Activated gamma-delta T cell (primary cell): ENCODE measurements at places on chromosomes 1 and 21.

- DNase-seq = no peak
Observed at GRCh38 chr21:39788383-39788782, 43.4 kb downstream of the IGSF5 start.

DNA sequence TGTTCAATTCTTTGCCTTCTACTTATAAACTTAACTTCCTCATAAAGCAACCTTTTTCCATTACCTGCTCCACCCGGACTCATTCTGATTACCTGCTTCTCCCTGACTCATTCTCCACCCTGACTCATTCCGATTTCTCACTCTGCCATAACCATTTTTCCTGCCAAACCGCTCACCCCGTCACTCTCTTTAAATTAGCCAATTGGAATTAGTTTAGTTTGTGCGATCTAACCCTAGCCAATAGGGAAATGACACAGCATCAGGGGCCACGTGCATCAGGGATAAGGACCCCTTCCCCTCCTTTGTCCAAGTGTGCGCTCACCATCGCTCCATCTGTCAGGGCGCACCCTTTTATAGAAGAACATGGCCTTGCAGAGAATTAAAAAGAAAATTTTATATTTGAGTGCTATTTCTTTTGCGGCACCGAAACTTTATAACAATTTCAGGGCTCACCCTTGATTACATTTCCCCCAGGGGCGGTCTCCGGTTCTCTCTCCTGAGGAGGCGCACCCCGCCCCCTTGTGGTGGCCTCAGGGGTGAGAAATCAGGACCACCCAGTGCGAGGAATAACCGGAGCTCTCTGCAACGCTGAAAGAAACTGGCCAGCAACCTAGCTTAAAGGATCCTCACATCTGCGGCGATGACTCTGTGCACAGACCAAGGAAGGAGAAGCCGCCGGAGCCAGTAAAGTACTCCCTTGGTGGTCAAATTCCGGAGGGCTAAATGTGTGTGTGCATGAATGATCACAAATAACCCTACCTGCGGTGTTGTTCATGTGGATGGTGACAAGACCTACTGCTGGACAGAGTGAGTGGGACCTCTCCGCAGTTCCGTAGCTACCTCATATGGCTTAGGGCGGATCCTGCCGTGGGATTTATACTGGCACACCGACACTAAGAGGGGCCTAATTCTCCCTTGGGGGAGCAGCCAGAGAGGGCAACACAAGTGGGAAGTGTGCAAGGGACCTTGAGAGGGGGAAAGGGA, 30.3 kb upstream of the CBR3 start:
- no peak for DNase-seq

DNA sequence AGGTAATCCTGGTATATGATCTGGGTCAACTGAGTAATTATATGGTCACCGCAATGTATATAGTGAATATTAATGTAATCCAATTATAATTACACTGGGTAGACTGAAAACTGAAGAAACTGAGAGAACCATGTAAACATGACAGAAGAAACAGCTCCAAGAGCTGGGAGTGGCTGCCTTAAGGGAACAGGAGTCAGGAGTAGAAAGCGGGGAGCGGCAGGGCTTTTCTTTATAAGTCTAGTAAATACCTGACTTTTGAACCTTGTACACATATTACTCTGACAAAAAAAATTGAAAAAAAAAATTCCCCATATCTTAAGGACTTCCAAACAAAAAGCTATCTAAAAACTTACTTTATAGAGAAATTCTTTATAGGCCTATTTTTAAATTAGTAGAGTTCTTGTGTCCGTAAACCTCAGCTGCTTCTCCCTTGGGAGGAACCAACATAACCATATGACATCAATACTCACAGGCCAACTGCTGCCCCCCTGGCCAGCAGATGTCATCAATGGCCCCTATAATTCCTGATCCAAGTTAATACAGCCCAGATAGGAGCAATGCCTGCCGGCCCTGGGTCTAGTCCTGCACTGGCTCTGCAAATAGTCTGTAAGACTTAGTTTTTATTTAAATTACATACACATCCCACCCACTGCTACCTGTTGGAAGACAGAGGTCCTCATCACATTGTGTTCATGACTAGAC, 33.8 kb downstream of the THAP3 start:
- DNase-seq = no peak

GRCh38 chr1:89528382-89528780, 3.8 kb downstream of the LRRC8B start:
- DNase-seq = no peak

- DNase-seq = no peak
Observed at GRCh38 chr1:38334930-38335592, 288.5 kb upstream of the POU3F1 start.

- DNase-seq = no peak
Observed at GRCh38 chr1:203597331-203598090, 29.1 kb upstream of the ATP2B4 start.

GRCh38 chr1:153478047-153478691, 17.7 kb upstream of the S100A7 start:
- no peak for DNase-seq

DNA sequence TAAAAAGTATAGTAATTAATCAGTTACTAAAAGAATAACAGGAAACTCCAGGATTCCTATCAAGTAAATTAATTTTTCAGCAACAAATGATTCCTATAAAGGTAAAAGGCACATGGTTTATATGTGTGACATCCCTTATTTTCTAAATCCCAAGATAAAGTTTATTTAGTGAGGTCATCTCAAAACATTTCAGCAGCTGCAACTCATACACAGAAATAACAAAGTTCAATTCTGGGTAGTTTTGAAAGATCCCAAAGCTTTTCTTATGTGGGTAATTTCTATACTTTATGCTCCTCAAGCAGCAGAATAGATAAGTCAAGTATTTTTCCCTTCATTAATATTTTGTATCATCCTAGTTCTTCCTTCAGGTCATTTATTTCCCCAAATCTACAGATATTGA, 117.7 kb downstream of the EIF4G3 start:
- DNase-seq = no peak

DNA sequence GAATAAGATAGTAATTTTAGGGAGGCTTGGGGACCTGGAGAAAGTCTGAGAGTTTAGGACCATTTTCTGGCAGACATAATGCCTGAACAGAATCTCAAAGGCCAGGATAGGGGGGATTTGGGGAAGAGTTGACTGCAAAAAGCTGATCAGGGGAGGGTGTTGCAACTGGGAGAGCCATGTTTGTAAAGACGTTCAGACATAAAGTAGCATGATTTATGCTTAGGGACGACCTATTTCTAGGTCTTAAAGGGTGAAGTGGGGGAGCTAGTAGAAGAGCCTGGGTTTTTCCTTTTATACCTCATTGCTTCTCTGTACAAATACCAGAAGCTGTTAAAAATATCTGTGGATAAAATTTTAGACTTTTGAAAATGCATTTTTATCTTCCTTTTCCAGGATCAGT, 51.2 kb downstream of the FNBP1L start:
- no peak for DNase-seq

DNA sequence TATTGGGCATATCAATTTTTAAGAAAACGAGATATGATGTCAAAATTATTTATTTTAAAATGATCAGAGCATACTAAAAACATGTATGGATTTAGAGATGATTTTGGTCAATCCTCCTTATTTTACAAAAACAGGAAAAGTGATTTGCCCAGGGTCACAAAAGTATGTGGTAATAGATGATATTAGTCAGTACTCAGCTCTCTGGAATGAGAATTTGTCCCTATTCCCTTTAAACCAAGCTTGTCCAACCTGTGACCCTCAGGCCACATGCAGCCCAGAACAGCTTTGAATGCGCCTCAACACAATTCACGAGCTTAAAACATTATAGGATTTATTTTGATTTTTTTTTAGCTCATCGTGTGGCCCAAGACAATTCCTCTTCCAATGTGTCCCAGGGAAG, 104.7 kb downstream of the AKT3 start:
- no peak for DNase-seq

DNA sequence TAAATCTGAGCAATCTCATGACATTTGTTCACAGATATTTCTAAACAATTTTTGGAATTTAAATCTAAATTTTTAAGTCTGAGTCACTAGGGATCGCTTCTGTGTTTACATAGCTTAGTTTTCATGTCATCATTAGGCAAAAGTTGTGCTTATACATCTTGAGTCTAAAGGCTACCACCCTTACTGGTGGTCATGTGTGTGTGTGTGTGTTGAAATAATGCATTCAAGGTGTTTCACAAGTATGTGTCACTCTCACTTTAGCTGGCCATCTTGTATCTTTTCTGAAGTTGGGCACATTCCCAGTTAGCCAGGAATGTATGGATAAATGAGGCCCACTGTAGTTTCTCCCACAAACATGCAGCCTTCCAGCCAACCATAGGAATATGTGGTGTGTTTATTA, 1162.5 kb upstream of the PRMT6 start:
- no peak for DNase-seq

DNA sequence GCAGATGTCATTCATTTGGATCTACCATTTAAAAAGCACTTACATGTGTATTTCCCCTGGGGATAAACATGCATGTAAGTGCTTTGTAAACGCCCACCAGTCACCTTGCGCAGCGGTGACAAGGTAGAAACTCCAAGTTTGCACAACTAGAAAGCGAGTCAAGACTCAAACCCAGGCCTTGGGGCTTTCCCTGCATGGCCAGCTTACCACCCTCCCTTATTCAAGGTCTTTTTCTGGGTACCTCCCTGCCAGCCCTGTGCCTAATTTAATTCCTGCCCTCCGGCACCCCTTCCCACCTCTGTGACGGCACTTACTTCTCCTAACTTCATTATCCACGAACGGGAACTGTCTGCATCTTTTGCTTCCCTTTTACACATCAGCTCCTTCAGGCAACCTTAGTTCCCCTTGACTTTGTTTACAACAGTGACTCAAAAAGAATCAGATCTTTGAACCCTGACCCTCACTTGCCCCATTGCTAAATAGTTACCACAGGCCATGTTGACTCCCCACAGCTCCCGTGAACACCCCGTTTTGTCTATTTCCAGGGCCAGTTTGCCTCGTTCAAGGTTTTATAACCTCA, 138.3 kb upstream of the ETS2 start:
- no peak for DNase-seq

DNA sequence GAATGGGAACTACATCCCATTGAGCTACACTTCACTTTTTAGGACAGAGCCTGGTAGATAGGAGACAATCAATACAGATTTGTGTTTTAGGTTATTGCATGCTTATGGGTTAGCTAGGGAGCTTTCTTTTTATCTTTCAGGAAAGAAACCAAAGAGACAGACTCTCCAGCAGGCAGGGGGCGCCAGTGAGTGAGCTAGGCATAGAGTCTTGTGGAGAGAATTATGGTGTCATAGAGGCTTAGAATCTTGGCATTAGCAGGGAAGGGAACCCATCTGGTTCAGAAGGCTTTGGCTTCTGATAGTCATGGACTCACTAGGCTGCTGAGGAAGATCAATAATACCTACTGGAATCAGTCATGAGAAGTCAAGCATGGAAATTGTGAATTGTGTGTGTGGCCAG, at the start of gene SMCP:
Gene SMCP, plus strand, starts transcription at position 281 of the 400 bp plus-strand sequence. CDS start 6,101 bp downstream, outside the sequence.
- DNase-seq = no peak

DNA sequence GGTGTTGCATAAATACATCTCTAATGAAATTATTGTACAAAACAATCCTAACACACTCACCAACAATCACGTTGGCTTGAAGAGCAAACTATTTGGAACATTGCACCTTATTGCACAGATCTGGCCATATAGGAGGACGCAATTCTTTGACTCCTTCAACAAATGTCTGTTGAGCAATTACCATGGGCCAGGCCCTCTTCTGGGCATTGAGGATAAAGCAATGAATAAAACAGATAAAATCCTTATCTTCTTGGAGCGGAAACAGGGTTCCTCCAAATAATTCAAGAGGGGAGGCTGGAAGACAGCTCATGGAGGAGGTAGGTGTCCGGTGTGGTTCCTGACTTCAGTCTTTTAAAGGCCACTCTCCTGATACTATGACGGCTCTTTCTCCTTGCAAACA, 43.3 kb downstream of the PAX7 start:
- DNase-seq = no peak

DNA sequence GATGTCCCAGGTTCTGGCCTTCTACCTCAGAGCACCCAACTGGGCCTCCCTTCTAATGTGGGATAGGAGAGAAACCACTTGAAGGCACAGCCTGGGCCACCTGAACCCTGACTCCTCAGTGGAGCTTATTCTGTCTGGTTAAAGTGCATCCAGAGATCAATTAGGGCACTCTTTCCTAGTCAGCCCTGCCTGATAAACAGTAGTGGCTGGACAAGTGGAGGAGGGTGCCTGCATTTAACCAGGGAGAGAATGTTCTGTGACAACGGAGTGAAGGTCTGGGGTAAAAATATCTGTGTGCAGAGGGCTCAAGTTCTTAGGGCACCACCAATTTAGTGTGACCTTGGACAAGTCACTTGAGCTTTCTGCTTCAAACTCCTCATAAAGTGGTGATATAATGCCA, 101.8 kb downstream of the FAM78B start:
- DNase-seq = no peak

DNA sequence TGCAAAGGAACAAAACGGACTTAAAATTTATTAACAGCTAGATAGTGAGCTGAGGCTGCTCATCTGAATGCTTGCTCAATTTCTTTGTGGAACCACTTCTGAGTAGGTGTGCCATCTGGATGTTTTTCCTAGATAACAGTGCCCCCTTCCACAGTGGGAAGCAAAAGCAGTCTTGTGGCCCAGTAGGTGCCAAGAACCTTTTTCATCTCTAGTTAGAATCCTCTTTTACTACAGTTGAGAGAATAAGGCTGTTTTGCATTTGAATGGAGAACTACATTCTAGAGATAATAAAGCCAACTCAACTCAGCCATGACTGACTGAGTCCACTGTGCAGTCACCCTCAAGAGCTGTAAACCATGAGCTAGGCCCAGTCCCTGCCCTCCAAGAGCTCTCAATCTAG, 13.3 kb downstream of the F3 start:
- DNase-seq = no peak

DNA sequence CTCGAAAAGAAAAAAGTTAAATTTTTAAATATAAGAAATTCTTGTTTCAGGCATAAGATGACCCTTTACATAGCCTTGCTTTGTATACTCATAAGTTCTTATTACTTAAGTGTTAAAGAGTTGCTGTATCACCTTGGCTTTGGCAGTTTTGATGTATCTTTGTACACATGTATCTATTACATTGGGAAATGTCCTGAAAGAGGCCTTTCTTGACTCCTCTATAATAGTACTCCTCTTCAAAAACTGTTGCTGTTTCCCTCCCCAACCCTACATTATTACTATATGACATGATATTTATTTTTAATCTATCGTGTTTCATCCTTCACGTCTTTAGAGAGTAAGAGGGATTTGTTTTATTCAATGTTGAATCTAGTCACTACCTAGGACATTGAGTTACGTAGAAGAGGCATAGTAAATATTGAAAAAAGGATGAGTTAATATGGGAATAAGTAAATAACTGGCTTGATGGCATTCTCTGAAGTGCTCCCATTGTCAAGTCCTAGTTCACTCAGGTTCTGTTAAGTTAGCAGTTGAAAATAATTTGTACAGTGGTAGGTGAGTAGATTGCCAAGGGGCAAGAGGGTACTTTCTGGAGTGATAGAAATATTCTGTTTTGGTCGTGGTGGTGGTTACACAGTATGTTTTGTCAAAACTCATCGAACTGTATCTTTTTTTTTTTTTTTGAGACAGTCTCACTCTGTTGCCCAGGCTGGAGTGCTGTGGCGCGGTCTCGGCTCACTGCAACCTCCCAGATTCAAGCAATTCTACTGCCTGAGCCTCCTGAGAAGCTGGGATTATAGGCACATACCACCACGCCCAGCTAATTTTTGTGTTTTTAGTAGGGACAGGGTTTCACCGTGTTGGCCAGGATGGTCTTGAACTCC, 8.2 kb downstream of the THRAP3 start:
- no peak for DNase-seq

- no peak for DNase-seq
Observed at GRCh38 chr1:44808063-44808937, at the start of gene BTBD19. BTBD19 (plus strand) TSS chr1:44808523; CDS start chr1:44808821, 298 bp downstream.
